ENCODE measurements at places on chromosomes 12 and 14.

GRCh38 chr14:99143126-99143525, 128.9 kb downstream of the BCL11B start:
- no peak for DNase-seq

DNA sequence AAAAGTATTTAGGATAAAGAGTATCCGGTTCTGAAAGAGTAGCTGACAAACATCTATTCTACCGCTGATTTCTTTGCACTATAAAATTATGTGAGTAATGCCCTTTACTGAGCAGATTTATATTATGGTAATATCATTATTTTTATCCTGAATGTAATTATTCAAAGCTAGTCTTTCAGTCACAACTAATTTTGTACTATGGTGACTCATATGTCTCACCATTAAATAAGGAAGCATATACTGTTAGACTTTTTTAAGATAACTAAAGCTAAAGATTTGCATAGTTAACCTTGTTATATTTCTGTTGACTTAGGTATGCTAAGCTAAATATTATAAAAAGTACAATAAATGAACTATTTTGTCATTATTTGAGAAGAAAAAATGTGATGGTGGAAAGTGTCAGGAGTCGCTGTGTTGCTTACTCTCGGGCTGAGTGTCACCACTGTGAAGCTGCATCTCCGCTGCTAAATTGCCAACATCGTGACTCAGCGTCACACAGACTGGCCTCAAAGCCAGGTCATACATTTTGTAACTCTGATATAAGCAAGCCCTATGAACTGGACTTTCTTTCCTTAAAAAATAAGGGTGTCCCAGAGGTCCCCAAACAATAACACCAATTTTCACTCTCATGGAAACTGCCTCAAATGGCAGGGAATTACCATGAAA, 69.1 kb upstream of the SSTR1 start:
- DNase-seq = peak; percentile 9

- DNase-seq = peak; percentile 23
These were observed 76.6 kb downstream of the HSPB8 start for GRCh38 chr12:119255314-119255713.

DNA sequence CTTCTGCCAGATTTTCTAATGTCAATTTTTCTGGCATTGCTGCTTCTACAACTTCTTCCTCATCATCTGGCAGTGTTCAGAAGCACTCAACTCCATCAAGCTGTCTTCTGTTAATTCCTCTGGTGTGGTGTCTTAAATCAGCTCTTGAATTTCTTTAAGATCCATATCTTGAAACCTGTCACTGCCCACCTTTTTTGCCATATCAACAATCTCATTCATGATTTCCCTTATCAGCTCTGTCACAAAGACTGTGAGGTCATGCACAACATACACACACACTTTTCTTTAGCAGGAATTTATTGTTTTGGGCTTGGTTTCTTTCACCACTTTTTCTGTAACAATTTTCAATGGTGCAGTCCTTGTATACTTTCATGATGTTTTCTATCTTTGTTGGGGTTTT, 7.2 kb downstream of the THAP2 start:
- no peak for DNase-seq

DNA sequence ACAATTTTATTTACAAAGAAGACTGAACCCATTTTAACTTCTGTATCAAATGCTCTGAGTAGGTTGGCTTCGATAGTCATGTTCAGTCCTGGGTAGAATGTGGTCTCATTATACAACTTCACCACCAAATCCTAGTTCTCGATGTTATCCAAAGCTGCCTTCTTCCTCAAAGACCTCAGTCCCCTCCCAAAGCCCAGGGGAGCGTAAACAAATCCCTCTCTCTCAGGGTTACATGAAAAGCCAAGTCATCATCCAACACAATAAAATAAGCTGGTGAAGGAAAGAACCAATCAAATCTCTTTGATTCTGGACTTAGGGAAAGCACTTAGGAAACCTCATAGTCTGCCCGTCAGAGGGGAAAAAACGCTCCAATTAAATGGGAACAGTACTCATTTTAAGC, 9.1 kb downstream of the PTCSC3 start:
- no peak for DNase-seq

DNA sequence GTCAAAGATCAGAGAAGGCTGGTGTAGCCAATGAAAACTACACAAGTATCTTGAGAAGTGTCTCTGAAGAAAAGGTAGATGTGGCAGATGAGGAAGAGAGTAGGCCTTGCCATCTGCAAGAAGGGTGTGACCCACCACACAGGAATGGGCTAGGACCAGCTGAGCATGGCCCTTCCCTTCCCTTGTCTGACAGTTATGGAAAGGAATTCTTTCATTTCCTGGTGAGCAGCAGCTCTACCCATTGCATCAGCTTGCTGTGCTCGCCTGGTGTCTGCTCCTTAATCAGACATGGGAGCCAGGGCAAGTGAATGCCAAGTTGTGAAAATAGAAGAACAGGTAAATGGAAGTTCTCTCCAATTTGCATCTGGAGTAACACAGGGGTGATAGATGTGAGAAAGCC, 145.2 kb upstream of the KRR1 start:
- DNase-seq = peak; percentile 98

- DNase-seq = peak; percentile 8
These were observed 46.6 kb upstream of the PAPOLA start for GRCh38 chr14:96455588-96455987.

DNA sequence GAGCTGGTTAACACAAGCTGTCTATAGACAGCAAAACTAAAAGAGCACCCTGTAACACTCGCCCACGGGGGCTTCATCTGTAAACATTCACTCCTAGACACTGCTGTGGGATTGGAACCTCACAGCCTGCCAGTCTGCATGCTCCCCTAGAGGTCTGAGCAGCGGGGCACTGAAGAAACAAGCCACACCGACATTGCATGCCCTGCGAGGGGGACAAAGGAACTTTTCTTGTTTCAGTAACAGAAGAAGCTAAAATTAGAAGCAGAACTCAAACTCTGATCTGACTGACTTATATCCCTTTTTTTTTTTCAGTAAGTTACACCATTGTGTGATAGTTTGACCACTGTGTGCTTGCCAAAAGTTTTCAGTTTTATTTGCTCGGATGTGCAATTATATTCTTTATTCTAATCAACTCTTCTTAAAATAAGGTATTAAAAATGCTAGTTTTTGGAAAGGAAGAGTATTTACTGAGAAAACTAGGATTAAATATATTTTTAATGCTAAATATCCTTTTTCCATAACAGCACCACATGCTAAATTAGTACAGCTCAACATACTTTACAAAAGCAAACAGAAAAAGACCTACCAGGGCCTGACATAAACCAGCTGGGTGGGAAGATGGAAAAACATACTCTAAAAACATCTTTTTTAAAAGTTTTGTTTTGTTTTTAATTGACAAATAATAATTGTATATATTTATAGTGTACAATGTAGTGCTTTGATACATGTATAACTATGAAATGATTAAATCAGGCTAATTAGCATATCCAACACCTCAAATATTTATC, 100.2 kb downstream of the EPS8 start:
- peak; percentile 35 for DNase-seq

GRCh38 chr14:67934087-67934486, 114.5 kb downstream of the RAD51B start:
- DNase-seq = peak; percentile 78
